Stimulated activated CD8-positive, alpha-beta memory T cell treated with anti-CD3 and anti-CD28 coated beads, Interleukin-4, amount 100 ng/mL, for 48 hours (primary cell): ENCODE measurements at places on chromosomes 1 and 21.
A peak's percentile ranks its signal among the peaks of the same experiment; 100 is the strongest.

DNA sequence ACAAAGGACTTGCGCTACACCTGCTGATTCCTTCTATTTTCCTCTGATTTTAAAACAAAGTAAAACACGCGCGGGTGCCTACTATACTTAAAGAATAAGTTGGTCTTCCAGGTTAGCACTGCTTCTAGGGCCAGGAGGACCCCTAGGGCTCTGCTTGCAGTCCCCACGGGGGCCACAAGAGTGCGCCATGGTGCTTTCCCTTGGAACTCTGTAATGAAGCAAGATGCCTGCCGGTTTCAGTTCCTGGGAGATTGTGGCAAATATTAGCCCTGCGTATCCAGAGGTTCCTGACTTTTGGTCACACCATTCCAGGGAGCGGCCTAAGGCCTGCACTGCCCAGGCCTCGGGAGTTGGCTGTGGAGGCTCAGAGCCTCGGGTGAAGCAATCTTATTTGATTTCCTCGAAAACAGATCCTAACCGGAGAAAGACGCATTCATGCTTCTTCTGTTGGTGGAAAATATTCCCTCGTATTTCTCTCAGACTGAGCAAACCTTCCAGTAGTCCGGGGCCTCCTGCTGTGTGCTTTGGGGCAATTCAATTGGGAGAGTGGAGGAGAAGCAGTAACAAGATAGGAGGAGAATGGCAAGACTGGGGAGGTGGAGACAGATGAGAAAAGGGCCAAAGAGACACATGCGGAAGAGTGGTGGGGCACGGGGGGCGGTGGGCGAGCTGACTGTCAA, 25.3 kb downstream of the ADAM30 start:
- peak; percentile 93 for DNase-seq

GRCh38 chr1:107870696-107871095, 94.3 kb downstream of the VAV3 start:
- no peak for DNase-seq

- no peak for DNase-seq
Observed at GRCh38 chr1:53246261-53247134, 8.2 kb upstream of the MAGOH start.

- DNase-seq = no peak
Observed at GRCh38 chr1:198669023-198669698, 30.3 kb downstream of the PTPRC start.

DNA sequence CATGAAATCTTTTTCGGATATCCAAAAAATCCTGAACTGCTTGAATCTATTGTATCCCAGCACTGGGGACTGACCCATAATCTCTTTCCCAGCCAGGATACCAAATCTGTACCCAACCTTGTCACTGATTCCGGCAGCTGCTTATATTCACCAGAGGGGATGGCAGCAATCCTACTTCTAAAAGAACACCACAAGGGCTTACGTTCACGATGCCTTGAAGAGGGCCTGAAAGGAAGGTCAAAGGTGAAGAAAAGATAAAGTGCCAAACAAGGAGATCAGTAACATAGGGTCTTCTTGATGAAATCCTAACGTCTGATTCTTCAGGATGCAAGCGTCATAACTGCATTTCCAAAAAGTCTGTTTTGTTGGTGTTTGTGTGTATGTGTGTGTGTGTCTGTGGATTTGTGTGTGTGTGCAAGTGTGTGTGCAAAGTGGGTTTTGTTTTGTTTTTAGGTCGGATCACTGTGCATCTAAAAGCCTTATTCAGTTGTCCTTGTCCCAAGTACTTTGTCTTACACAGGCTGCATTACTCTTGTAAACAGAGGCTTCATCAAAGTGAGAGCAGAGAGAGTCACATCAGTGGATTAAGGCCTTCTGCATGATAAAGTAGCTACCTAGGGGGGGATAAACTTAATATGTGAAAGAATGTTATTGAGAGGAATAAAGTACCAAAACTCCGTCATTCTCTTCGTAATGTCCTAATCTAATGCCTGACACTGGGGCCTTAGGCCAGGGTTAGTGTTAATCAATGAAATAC, 179.3 kb downstream of the BARHL2 start:
- no peak for DNase-seq

GRCh38 chr1:17233675-17234320, 15.1 kb upstream of the PADI3 start:
- no peak for DNase-seq

DNA sequence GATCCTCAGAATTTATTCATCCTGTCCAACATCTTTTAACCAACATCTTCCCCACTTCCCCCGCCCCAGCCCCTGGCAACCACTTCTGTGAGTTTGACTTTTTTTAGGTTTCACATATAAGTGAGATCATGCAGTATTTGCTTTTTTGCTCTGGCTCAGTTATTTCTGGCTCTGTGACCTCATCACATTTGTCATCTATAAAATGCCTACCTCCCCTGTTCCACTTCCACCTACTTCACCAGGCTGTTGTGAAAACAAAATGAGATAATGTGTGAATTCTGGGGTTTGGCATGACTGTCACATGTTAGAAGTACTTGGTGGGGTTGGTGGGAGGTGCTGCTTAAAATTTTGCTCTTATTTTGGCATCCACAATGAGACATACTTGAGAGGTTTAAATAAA, 18.4 kb downstream of the HHAT start:
- peak; percentile 47 for DNase-seq

GRCh38 chr1:150487763-150488115, 520 bp downstream of the TARS2 start:
- DNase-seq = no peak

DNA sequence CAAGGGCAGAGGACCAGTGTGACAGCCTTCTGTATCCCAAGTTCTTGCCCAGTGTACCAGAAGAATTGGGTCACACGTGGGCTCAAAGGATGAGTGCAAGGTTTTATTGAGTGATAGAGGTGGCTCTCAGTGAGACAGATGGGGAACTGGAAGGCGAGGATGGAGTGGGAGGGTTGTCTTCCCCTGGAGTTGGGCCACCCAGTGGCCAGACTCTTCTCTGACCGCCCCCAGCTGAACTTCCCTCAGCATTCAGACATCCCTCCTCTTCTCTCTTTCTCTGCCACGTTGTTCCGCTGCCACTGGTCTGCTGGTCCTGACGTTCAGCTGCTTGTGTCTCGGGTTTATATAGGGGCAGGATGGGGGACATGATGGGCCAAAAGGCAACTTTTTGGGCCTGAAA, 150.1 kb upstream of the IVNS1ABP start:
- DNase-seq = no peak

GRCh38 chr1:222325506-222325905, 222.4 kb downstream of the HHIPL2 start:
- DNase-seq = no peak

DNA sequence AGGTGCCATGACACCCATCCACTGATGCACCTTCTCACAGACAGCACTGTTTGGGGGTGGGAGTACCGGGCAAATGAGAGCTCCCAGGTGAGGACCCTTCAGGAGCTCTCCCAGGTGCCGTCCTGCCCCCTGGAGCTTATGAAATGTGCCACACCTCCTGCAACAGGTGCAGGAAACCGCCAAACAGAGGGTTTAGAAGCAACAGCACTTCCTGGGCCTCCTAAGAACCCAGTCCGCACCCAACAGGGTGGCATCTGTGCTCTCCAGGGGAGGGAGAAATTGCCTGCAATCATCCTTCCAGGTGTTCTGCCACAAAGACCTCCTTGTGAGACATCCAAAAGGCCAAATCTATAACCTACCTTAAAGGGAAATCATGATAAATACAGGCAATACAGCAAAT, 87.7 kb upstream of the ATP1B1 start:
- no peak for DNase-seq

GRCh38 chr1:67769633-67770256, 63.5 kb downstream of the GNG12 start:
- DNase-seq = no peak

DNA sequence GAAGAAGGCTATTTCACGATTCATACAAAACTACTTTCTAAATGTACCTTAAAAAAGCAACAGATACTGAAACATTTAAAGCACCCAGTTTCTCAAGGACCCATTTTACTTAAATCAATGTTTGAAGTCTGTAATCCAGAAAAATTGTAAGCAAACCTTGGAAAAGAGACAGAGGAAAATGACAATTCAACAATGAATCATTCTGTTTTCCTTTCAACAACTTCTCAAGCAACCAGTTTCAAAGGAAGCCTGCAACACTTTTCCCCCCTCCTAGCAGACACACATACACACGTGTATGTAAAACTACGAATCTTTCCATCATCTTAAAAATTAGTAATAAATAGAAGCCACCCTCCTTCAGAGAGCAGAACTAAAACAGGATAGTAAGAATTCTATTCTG, 1.2 kb downstream of the RERE start:
- DNase-seq = no peak

DNA sequence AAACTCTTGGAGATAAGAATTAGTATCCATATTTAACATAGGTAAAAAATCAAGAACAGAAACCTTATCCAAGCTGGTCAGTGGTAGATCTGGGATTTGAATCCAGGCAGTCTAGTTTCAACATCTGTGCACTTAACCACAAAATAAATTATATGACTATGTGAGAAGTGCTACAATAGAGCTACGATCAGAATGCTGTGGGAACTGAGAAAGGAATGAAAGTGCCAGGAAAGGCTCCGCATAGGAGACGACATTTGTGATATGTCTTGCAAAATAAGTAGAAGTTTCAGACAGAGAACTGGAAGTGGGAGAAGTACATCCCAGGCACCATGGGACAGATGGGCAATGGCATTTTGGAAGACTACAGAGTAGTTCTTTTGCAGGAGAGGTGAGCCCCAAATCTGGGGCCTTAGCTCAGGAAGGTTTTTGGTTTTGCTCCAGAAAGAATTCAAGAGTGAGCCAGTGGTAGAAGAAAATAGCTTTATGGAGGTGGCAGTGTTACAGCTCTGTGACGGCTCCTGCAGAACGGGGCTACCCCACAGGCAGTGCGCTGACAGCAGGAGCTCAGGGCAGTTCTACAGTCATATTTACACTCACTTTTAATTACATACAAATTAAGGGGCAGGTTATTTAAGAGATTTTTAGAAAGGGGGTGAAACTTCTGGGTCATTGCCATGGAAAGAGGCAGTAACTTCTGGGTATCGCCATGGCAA, 25.5 kb upstream of the GJA5 start:
- no peak for DNase-seq

GRCh38 chr1:51341876-51342496, 11.6 kb upstream of the TTC39A start:
- no peak for DNase-seq

DNA sequence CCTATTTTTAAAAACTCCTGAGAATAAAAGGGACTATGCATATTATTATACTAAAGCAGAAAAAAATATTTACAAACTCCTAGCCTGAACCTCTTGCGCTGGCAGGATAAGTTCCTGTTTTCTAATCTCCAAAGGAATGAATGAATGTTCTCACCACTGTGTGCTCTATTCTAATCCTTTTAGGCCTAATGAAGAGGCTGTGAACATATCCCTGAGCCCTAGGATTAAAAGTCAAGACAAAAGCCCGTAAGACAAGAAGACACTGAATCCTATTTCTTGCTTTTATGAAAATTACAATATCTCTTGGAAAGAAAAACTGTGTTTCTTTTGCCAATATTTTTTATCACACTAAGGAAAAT, 317.5 kb downstream of the HHAT start:
- no peak for DNase-seq

DNA sequence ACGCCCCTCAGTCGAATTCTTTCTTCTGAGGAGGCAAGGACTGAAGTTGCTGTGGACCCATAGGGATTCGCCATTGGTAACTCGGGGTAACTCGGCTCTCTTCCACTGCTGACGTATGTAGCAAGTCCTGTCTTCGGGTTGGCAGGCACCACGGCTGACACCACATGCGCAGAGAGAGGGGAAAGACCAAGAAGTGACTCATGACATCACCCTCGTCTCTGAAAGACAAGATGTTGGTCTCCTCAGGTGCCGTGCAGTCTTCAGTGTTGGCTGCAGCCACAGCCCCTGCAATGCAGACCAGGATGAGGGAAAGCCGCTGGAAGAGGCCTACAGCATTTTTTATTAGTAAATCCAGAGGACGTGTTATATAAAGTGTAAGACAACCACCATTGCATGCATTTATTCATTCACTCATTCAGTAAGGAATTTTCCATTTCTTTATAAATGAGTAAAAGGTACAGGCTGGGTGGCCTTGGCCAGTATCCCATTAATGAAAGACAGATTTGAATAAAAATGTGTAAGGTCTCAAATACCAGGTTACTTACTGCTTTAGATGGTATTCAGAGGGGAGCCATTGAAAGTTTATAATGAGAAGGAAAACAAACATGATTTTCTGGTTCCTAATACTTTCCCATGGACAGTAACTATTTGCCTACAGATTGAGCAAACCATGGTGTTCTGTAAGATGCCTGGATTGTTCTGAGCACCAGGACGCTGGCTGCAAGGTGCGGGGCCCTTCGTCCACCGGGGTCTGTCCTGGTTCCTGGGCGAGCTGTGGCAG, 50.7 kb upstream of the IRF2BP2 start:
- DNase-seq = no peak

- DNase-seq = no peak
Observed at GRCh38 chr21:15437883-15438282, 291.9 kb upstream of the USP25 start.
